Fibroblast of skin of back (primary cell): ENCODE measurements at places on chromosomes 7 and 10.
A peak's percentile ranks its signal among the peaks of the same experiment; 100 is the strongest.

DNA sequence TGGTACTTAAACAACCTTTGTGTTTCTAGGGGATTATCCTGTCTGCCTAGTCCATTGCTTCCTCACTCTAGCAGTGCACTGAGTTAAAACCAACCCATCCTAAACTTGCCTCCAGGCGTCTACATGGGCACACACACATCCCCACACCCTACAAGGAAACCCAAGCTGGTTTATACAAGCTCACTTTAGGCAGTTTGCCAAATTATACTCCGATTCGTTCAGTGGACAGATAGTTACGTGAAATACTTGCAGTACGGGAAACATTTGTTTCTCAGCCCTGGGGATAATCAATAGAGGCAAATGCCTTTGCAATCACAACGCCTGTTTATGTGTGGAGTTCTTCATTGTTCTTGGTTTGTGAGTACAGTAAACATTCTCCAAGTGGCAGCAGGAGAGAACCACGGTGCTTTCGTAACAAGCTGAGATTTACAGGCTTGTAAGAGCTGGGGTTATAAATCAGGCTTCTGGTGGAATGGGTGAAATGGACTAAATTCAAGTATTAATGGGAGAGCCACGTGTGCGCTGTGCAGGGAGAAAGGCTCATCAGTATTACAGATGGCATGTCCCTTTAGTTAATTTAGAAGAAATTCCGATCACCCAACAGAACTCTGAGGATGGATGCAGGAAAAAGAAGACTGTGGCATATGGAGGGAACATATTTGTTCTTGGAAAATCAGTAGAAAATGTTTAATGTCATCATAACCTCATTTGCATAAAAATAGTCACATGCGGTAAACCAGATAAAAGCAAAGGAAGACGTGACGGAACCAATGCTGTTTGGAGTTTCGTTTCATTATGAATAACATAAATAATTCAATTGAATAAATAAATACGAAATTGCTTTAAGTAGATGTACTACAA lies 217.1 kb downstream of the GALNT17 start:
- no peak for DNase-seq

- no peak for DNase-seq
Measured at GRCh38 chr10:128867210-128867609, 599.8 kb upstream of the MGMT start.

GRCh38 chr7:15561835-15562234 lies at the start of gene AGMO:
Gene AGMO (minus strand): TSS chr7:15562015.
- DNase-seq = peak; percentile 57

- DNase-seq = peak; percentile 56
Measured at GRCh38 chr7:114856625-114857024, 65.3 kb upstream of the MDFIC start.

DNA sequence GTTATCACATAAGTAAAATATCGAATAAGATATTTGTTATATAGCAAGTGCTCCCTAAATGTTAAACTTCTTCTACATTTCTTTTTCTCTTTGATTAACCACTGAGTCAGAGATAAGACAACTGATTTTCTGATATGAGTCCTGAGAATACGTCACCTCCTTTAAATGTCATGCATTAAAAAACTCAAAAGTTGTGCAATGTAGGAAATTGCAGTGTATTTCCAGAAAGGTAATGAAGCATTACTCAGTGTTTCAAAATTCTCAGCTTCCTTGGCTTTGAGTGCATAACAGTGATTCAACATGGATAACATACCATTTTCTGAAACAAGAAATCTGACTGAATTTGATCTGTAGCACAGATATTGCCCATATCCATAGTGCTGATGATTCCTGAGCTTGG lies 155.8 kb downstream of the BMPER start:
- peak; percentile 53 for DNase-seq

DNA sequence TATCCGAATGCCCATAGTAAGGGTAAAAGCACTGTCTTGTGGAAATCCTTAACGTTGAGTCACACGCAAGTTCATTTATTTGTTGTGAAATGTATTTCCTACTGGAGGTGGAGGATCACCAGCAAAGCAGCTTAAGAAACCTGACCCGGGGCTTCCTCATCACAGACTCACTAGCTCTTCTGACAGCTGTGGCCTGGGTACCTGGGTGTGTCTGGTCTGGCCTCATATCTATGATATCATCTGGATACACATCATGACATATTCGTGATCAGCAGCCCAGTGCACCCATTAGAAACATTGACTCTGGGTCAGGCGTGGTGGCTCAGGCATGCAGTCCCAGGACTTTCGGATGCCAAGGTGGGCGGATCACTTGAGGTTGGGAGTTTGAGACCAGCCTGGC lies 8.8 kb downstream of the DRGX start:
- DNase-seq = peak; percentile 48

- no peak for DNase-seq
Measured at GRCh38 chr10:1402016-1402770, 335.1 kb downstream of the ADARB2 start.

DNA sequence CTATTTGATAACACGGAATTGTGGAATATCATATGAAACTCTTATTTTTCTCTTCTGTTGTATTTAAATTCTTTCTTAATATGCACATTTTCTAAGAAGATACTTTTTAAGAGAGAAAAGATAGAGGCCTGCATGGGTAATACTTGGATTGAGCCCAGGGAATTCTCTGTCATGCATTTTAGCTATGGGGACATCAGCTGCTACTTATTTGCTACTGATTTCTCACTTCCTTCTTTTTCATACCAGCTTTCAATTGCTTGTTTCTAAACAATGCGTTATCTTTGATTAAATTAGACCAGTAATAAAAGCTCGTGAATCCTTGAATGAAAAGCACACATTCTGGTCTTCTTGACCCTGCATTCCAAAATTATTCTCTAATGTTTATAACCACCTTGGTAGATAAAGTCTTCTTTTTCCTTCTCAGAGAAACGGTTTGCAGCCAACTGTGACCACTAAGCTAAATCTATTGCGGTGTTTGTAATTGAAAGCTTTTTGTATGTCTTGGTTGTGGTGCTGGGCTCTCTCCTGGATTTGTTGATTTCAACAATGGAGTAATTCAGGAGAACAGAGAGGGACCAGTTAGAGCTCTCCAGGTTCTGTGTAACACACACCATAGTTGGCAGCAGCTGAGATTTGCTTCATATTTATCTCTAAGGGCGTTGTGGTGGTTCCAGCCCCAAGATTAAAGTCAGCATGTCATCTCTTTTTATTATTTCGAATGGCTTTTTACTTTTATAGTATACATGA lies 139.3 kb downstream of the PPP1R9A start:
- DNase-seq = no peak

- peak; percentile 62 for DNase-seq
Measured at GRCh38 chr7:90570373-90570959, 25.7 kb upstream of the CDK14 start.

GRCh38 chr10:1677307-1677939 lies 59.9 kb downstream of the ADARB2 start:
- DNase-seq = no peak

DNA sequence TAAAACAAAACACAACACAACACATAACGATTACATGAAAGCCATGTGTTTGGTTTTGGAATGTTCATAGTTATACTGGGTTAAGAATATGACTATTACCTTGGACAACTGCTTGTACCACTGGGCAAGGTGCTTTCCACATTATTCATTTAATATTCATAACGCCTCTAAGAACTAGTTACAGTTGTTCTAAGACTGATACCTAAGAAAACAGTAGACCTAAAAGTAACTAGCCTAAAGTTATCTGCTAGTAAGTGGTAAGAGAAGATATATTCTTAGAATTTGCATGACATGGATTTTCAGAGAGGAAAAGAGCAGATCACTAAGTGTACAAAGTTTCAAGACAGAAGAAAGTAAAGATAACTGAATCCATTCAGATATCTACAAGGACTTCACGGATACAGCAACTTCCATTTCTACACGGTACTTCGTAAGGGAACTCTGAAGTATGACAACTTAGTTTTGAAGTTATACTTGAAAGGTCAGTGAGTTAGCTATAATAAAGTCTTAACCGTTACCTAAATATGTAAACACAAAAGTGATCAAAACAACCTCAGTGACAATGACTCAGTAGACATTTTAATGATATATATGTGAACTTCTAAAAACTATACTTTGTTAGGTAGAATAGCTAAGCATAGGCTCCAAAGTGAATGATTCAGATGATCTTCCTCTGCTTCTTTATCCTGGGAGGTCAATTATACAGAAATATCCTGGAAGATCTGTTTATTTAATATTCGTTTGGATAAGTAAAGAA lies 65.1 kb downstream of the MINDY3 start:
- no peak for DNase-seq

DNA sequence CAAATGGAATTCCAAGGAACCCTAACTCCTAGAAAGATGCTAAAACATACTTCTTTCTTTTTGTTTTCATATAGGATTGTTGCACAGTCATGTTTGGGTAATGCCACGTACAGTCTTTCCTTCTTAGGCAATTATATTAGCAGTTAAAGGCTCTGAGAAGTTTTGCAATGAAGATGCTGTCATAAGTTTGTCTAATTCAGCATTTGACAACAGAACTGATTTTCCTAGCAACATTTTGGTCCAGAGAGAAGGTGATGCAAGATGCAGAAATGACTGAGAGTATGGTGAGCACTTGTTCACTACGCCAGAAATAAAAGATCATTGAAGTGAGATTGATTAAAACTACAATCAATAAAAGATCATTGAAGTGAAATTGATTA lies 184.0 kb upstream of the PLXNA4 start:
- DNase-seq = no peak

- DNase-seq = no peak
Measured at GRCh38 chr7:39700932-39701331, 77.6 kb downstream of the RALA start.

GRCh38 chr10:89845541-89846280 lies 144.3 kb downstream of the KIF20B start:
- DNase-seq = peak; percentile 47

- peak; percentile 36 for DNase-seq
Measured at GRCh38 chr7:55387062-55387965, 22.2 kb downstream of the LANCL2 start.
